ENCODE measurements at places on chromosomes 6 and 20. TPM values are rescaled to one million over a fixed set of nuclear protein-coding genes. Genes with fewer than 3 reads are reported as not detected.

Gene SLPI
- total RNA-seq, result 0.70 TPM

Gene TOMM34
- total RNA-seq, result 22.2 TPM

Gene TRAPPC3L
- total RNA-seq, result 0.17 TPM

Gene NANP
- total RNA-seq, result 9.2 TPM

Gene TBXT
- total RNA-seq, result not detected

Gene ACTL10
- total RNA-seq, result 2.2 TPM

Gene MMUT
- 23.3 TPM for total RNA-seq

Gene MUC21
- total RNA-seq, result not detected

Gene PSORS1C2
- not detected for total RNA-seq

Gene PTK7
- 29.9 TPM for total RNA-seq

Gene FAM229B
- 10.4 TPM for total RNA-seq

Gene CALHM5
- 3.4 TPM for total RNA-seq

Gene TENT5A
- total RNA-seq, result 1.5 TPM

Gene HAO1
- total RNA-seq, result not detected

Gene POU5F1
- 0.68 TPM for total RNA-seq

All from dermis blood vessel endothelial cell (primary cell).